ENCODE measurements at places on chromosomes 5 and 9.

DNA sequence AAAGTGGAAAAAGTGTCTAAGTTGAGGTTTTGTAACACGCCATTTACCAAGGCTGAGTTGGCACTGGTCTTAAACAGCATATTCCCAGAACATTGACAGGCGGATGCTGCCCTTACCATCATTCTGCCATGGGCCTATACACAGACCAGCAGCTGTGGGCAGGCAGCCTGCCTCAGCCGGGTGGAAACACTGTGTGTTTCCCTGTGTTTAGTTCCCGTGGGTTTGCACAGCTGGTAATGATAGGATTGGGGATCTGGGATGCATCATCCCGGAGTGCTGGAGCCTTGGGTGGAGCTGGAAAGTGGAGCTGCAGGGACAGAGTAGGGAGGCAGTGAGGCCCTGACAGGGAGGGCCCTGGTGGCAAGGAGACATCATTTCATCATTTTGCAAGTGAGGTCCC lies 5.5 kb upstream of the FGD3 start:
- no peak for DNase-seq

DNA sequence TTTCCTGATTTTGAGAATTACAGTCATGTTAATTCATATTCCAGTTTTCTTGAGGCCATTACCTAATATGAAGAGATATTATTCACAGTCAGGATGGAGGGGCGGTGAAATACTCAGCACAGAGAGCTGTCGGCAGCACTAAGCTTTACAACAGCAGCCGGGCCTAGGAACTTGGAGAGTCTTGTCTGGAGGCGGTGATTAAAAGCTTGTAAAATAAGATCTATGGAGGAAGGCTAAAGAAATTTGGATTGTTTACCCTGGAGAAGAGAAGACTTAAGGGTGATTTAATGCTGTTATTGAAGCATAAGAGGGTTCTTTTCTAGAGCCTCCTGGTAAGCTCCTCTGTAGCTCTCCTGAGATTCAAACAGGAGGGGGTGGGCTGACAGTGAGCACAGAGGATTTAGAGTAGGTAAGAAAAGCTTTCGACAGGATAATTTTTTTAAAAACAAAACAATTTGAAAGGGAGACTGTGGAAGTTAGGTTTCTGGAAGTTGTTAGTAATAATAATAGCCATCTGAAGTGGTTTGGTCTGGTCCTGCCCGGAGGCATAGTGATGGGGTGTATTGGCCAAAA lies 406.3 kb upstream of the ADAMTSL1 start:
- no peak for DNase-seq

DNA sequence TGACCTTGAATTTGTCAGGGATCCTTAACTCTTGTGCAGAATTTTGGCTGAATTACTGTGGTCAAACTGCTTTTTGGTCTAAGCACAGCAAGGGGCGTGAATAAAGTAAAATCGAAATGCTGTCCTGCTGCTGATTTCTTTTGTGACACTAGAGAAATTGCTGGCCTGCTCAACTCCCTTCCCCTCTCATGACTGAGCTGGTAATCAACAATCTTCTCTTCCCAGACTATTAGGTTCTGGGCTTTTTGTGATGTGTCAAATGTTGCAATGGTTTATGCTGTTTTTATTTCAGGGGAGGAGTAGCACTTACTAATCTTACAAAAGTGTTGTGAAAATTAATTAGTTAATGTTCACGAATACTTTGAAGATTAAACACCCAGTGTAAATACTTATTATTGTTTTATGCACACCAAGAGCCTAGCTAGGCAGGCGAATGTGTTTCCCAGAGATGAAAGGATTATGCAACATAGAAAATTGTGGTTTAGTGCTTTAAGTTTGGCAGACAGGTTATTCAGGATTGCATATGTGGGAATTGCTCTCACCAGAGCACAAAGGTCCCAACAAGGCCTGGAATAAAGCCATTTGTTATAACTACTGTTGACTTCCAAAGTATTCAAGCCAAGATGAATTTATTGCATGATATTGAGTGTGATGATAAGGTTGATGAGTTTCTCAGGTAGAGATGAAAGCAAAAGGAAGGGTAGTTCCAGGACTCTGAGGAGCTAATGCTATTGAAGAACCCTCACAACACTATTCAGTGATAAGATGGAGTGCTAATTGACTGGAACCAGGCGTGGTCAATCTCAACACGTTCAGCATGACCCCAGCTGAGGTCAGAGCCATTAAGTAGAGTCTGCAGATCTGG lies 280.7 kb upstream of the ZNF608 start:
- no peak for DNase-seq

DNA sequence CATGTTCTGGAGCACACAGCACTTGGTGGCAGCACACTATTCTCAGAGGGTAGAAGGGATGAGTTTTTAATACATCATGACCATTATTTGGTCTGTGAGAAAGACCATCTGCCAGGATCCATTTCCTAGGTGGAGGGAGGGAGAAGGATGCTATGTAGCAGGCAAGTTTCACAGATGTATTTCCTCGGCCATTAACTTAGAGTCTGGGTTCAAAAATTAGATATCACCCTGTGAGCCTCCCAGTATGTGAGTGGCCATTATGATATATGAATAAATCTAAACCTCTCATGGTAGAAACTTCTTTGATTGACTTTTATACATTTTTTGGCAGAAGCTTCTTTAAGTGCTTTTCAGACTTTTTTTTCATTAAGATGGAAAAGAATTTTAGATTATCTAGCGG lies 133.9 kb downstream of the SREK1 start:
- DNase-seq, result no peak

DNA sequence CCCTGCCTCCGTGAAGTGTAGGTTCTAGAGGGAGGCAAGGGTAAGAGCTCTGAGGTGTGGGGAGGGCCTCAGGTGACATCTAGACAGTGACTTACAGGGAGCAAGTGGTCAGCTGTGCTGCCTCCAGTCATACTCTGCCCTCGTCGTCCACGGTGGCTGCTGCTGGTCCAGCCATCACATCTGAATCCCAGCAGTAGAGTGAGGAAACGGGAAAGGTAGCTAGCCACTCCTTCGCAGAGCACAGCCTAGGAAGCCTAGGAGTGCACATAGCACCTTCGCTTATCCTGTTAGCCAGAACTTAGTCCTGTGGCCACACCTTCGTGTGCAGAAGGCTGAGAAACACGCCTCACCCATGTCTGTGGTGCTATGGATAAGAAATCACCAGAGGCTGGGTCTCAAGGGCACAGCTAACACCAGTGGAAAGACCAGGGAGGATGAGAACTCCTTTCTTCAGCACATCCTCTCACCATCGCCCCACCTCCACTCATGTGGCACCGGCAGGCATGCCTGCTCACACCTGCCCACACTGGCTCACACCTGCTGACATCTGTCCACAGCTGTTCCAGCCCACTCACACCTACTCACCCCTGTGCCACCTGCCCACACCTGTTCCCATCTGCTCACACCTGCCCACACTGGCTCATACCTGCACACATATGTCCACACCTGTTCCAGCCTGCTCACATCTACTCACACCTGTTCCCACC lies 44.5 kb upstream of the SLC6A19 start:
- no peak for DNase-seq

GRCh38 chr9:130112538-130113151 lies 58.9 kb downstream of the GPR107 start:
- no peak for DNase-seq

GRCh38 chr9:123727332-123727731 lies 202.6 kb downstream of the DENND1A start:
- DNase-seq, result no peak

DNA sequence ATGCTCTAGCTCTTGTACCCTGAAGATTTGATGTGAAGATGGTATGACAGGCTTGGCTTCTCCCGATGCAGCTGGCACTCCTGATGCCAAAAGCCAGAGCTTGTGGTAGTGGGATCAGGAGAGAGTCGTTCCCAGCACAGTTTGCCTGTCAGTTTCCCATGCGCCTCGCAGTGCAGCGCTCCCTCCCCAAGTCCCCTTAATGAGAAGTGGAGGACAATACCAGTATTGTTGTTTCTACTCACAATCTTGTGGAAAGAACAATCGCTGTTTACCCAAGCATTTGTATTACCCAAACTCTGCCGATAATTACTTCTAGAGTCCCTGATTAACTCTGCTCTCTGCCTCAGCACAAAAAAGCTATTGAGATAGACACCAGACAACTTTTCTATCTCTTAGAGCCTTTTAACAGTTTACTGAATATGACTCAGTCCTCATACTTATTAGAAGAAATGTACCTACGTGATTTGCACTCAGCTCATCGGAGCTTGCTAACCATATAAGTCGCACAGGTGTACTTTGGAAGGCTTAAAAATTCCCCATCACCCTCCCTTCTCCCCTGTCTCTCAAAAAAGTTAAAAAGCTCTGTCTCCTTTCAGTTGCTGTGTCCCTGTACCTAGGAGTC lies 283.2 kb upstream of the TMEM161B start:
- no peak for DNase-seq

DNA sequence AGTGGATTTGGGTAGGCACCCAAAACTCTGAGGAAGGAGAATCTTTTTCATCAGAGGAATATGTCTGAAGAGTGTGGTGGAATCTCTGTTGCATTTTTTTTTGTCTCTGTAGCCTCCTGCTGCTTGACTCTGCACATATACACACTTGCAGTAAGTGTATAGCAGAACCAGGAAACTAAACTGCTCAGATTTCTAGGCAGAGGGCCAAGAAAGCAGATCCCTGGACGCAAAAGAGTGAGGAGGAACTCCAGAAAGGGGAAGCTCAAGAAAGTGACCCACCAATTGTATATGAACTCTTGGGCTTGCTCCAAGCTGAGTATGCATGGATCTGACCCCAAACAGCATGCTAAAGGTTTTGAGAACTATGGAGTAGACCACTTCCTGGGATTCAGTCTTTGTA lies 181.8 kb downstream of the GADD45G start:
- DNase-seq, result no peak

DNA sequence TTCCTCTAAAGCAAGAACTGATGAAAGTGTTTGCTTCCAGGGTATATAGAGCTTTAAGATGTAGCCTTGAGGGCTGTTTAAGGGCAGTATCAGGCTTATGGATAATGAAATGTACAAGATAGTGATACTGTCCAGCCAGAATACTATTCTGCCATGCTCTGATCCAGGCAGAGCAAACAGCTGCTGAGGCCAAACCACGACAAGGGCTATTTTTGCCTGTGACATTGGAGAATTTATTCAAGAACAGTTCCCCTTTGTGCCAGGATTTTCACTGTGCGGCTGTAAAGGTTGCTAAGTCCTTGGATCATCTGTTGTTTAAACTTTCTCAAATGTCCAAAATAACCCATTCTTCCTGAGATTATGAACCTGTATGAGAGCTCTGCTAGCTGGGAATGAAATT lies 70.4 kb downstream of the OTP start:
- no peak for DNase-seq

- no peak for DNase-seq
Observed at GRCh38 chr5:112628214-112628980, 109.3 kb upstream of the APC start.

DNA sequence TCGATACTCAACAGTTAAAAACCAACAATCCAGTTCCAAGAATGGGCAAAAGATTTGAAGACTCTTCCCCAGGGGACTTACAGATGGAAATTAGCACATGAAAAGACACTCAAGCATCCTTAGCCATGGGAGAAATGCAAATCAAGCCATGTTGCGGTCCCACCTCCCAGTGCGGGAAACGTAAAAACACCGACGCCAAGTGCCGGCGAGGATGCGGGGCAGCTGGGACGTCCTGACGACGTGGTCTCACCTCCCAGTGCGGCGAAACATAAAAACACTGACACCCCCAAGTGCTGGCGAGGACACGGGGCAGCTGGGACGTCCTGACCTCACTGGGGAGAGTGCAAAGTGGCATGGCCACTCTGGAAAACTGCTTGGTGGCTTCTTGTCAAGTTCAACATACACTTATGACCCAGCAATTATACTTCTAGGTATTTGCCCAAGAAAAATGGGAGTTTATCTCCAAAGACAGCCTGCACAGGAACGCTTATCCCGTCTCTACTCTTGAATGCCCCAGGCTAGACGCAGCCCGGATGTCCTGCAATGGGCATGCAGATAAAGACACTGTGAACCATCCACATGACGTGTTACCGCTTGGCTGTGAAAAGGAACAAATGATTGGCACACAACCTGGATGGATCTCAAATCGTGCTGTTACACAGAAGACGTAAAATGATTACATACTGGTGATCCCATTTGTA lies 60.1 kb upstream of the UBAC1 start:
- no peak for DNase-seq

DNA sequence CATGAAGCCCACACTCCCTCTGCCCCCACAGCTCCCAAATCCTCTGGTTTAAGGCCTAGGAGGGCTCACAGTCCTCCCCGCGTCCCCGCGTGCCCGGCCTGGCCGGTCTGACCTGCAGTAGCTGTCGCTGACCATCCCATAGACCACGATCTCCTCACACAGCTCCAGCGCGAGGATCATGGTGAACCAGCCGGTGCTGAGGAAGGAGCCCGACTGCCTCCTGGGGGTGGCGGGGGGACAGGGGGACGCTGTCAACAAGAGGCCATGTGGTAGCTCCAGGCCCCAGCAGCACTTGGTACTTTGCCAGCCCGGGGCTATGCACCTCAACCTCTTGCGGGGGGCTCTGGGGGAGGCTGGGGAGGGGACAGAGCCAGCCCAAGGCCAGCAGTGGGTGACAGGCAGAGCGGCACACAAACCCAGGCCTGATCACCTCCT lies 7.0 kb downstream of the ST6GALNAC4 start:
- DNase-seq, result no peak

DNA sequence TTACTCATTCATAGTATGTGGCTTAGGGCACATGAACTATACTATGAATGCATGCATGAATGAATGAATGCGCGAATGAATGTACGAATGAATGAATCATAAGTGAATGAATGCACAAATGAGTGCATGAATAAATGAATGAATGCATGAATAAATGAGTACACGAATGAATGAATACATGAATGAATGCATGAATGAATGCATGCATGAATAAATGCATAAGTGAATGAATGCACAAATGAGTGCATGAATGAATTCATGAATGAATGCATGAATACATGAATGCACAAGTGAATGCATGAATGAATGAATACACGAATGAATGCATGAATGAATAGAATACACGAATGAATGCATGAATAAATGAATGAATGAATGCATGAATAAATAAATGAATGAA lies 52.5 kb upstream of the FCN1 start:
- no peak for DNase-seq

GRCh38 chr5:74919487-74919886 lies 53.3 kb upstream of the FAM169A start:
- peak; percentile 35 for DNase-seq

DNA sequence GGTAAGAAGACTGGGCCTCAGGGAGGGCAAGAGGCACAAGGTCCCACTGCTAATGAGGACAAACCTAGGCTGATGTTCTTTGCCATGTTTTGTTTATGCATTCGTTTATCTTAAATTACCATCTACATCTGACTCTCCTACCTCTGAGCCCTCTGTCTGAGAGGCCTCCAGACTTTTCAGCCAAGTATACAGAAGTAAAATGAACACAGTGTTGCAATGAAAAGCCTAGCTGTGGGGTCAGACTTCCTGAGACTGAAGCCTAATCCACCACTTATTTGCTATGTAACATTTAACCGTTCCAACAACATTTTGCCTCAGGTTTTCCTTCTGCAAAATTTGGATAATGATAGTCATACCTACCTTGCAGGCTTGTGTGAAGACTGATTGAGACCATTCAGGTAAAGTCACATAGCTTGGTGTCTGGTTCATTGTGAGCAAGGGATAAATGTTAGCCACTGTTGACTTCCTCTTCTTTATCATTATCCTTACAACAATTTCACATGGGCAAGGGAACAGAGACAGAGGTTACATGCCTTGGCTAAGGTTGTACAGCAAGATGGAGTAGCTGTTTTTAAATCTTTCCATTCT lies 374.9 kb upstream of the CLINT1 start:
- no peak for DNase-seq

GRCh38 chr5:81409896-81410295 lies 16.0 kb upstream of the ACOT12 start:
- DNase-seq, result no peak

GRCh38 chr9:107387409-107387808 lies 102.2 kb downstream of the KLF4 start:
- DNase-seq, result no peak
